Omental fat pad (tissue), 4 donors: ENCODE measurements at places on chromosomes 1 and 21. TPM values are rescaled to one million over a fixed set of nuclear protein-coding genes. Genes with fewer than 3 reads are reported as not detected.

The LRRC8C gene
- 20.2 TPM for total RNA-seq

The OR2G6 gene
- not detected for total RNA-seq

The FNBP1L gene
- 47.1 TPM for total RNA-seq

DNA sequence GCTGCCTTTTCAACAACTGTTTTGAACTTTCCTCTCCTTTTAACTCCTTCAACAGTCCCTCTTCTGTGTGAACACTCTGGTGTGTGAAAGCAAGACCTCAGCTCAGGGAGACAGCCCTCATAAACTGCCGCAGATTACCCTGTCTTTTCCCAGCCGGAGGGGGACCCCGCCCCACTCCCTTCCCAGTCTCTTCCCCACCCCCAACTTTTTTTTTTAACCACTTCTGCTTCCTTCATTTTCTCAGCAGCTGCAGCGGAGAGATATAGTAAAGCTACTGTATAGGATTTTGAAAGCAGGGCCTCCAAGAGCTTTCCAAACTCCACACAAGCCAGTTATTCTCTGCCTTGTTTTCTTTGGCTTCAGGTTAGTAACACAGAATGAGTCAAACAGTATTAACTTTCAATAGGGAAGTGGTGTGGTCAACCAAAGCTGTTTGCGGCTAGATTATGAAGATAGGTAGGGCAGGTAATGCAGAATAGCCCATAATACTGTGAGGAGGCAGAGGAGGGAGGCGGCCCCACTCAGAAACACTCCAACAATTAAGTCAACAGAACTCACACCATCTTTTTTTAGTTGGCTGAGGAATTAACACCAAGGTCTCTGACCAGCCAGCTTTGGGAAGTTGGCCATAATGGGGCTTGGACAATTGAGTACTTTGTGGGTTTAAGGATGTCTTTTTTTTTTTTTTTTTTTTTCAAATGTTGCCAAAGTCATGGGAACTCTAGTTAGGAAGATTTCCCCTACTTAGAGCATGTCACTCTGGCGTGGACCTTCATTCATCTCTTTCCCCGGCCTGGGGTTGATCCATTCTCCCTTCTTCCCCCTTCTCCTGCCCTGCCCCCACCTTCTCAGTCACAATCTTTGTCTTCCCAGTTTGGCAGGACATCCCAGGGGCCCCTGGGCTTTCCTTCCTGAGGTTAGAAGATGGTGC, 177.0 kb downstream of the CLIC6 start:
- no peak for DNase-seq

DNA sequence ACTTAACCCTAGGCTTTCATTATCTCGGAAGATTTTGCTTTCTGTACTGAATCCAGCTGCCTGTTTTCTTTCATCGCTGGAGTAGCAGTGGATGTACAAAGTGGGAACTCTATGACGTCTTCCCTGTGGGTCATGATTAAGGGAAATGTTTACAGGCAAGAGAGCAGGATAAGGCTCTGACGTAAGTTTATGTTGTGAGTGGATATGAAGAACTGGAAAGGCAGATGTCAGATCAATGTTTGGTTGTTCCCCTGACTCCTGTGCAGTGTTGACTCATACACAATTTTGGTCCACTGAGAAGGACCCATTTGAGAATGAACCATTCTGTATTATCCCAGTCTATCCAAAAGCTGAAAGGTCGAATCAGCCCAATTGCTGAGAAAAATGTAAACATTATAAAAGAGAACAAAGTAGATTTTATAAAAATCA, 292.4 kb downstream of the GRIK1 start:
- DNase-seq = no peak

GRCh38 chr1:169601096-169601881, 15.0 kb upstream of the F5 start:
- DNase-seq = no peak

GRCh38 chr1:165661703-165662102, 30.7 kb downstream of the MGST3 start:
- no peak for DNase-seq
